OCI-LY7 (cell line): ENCODE measurements at places on chromosomes 12 and 14.

- DNase-seq = no peak
Measured at GRCh38 chr12:107322063-107322462, 228.7 kb upstream of the CRY1 start.

- DNase-seq = peak; percentile 80
Measured at GRCh38 chr12:55932551-55932910, 1.6 kb downstream of the DGKA start.

GRCh38 chr12:55955344-55955743 lies 10.5 kb downstream of the PMEL start:
- no peak for DNase-seq

- DNase-seq = no peak
Measured at GRCh38 chr14:102028733-102029132, 58.1 kb downstream of the HSP90AA1 start.
